SK-N-SH (cell line): ENCODE measurements at places on chromosomes 7 and 10. TPM values are rescaled to one million over a fixed set of nuclear protein-coding genes. Genes with fewer than 3 reads are reported as not detected.
A peak's percentile ranks its signal among the peaks of the same experiment; 100 is the strongest.

GRCh38 chr10:86671419-86671818, 3.1 kb downstream of the LDB3 start:
- no peak for DNase-seq

ATOH7 gene
- polyA plus RNA-seq = 0.08 and 0.12 TPM in 2 replicates

DNA sequence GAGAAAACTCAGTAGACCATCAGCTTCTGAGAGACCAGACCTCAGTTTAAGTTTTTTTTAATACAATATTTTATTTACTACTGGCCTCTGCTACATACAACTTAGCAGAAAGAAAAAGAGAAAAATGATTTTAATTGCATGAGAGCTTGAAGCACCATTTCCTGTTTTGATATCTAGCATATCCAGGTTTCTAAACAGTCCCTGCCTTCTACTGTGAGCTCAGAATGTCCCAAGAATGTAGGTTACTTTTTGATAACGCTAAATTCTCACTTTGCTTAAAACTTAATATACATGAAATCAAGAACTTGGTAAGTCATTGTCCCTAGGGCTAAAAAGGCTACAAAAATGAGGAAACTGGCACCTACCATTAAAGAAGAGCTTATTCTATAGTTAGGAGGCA, 7.0 kb downstream of the TMEM243 start:
- no peak for DNase-seq

DNA sequence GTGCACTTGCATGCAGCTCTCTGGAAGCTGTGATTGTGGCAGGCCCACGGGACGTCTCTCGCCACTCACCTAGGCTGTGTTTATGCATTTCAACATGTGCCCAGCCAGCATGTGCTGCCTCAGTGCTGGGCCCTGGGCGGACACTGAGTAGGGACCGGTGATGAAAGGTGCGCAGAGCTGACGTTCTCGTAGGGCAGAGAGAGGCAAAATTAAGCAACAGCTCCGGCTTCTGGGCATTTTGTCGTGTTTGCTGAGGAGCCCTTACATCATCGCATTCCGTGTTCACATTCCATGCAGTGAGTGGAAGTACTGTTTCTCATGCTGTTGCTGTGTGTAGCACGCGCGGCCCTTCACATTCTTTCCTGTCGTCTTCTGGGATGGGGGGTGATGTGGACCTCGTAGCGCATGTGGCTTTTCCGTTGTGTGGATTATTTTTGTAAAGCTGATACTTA, 50.5 kb downstream of the PRF1 start:
- no peak for DNase-seq

DNA sequence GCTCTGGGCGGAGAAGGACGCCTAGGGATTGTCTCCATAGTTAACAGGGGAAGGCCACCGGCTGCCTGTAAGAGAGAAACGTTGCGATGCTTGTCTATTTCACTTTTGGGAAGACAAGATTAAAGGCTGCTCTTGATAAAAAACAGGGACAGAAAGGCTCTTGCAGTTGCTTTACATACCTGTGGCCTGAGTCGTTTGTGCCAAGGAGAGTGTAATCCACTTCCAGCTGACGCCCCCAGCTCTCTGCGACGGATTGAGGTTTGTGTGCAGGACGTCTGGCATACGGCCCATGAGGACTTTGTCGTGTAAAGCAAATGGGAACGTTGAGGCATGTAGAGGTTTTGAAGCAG, 1.1 kb downstream of the MAP3K8 start:
- no peak for DNase-seq

DNA sequence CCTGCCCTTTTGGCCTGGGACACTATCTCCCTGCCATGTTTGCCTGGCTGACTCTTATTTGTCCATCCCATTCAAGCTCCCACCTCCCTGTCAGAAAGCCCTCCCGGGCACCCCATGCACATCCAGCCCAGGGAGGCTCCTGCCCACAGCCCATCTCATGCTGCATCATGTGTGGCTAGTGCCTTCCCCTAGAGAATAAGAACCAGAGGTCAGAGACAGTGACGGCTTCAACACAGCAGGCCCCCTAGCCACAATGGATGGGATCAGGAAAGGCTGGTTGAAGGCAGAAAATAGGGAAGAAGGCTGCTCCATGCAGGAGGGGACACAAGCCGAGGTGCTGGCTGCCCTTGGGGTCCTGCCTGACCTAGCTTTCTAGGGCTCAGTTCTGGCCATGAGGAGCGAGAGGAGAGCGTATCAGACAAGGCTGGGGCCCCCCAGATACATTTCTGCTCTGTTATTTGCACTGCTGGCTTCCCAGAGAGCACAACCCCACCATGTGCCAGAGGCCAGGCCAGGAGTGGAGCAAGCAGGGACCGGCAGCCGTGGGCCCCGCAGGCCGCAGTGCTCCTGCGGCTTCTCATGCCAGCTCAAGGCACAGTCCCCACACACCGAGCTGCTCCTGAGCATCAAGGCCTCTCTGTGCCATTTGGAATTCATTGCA, 161.1 kb upstream of the ZMIZ1 start:
- no peak for DNase-seq

DNA sequence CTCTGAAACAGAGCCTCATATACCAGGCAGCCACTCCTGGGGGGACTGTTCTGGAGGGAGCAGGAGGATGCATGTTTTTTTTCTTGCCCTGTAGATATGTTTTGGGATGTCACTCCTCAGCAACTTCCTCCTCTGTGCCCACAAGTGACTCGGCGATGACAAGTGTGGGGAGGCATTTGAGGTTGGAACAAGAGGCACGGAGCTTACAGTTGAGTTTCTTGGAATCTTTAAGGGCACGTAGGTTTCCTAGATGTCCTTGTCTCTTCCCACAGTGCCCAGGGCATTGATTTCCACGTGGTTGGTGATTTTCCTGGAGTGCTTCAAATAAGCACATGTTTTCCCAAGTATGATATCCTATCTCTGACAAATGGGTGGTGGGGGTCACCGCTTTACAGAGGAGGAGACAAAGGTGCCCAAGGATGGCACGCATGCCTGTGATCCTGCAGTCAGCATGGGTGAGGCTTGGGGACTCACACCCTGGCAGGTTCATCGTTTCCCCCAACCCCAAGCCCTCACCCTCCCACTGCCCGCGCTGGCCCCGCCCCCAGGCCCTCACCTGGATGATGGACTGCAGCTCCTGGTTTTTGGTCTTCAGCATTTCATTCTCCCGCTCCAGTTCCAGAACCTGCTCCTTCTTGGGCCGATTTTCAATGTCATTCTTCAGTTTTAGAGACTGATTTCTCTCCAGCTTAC, 95.2 kb upstream of the GNA12 start:
- no peak for DNase-seq

GRCh38 chr7:1083729-1084657, 3.9 kb upstream of the GPER1 start:
- DNase-seq = no peak

IFIT1B gene
- polyA plus RNA-seq = 0.03 TPM in 1 of 2 replicates, not detected in the other

DNA sequence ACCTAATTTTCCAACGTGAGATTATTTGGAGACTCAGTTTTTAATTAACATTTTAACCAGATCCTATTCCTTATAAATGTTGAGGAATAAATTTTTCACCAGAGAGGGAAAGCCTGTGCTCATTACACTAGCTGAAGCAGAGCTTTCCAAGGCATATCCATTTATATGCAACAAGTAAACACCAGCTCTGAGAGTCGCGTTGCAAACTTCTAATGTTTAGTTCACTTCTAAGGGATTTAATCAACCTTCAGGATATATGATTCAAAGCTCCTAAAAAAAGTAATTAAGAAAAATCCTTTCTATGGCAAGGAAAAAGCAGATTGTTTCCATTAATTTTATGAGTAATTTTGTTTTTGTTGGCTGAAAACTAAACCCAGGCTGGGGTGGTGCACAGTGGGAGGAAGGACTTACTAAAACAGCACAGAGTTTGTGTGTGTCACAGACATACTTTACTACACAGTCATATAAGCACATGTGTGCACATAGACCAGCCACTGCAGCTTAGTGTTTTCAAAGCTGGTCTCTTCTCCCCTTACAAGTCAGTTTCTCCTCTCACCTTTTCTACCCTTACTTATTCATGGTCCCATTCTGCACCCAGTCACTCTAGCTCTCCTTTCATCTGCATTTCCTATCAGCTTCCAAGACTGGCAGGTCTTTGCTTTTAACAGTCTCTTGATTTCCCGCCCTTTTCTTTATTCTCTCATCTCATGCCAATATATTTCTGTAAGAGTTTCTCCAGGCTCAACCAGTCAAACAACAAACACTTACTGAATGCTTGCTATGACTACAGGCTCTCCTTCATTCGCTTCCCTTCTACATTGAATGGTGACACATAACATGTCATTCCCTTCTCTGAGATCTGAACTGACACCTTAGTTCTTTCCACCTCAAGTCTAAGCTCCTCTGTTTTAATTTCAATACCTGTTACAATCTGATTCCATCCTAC, 81.1 kb upstream of the FZD1 start:
- DNase-seq = no peak

DNA sequence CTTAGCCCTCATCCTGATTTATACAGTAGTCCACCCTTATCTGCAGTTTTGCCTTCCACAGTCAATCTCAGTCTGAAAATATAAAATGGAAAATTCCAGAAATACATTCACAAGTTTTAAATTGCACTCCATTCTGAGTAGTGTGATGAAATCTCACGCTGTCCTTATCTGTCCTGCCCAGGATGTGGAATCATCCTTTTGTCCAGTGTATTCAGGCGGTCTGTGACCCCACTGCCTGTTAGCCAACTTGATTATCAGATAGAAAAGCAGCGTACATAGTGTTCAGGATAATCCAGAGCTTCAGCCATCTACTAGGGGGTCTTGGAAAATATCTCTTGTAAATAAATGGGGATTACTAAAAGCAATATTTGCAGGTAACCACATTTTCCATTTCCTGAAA, 146.3 kb downstream of the MALRD1 start:
- no peak for DNase-seq

DNA sequence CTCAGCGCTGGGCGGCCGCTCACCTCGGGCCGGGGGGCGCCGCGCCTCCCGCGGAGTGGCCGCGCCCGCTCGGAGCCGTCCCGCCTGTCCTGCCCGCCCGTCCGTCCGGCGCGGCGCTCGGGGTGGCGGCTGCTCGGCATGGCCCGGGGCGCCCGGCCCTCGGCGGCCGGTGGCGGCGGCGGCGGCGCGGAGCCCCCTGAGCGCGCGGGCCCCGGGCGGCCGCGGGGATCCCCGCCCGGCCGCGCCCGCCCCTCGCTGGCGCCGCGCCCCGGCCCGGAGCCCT, 338 bp downstream of the SDK1 start:
- DNase-seq = peak; percentile 76

DNA sequence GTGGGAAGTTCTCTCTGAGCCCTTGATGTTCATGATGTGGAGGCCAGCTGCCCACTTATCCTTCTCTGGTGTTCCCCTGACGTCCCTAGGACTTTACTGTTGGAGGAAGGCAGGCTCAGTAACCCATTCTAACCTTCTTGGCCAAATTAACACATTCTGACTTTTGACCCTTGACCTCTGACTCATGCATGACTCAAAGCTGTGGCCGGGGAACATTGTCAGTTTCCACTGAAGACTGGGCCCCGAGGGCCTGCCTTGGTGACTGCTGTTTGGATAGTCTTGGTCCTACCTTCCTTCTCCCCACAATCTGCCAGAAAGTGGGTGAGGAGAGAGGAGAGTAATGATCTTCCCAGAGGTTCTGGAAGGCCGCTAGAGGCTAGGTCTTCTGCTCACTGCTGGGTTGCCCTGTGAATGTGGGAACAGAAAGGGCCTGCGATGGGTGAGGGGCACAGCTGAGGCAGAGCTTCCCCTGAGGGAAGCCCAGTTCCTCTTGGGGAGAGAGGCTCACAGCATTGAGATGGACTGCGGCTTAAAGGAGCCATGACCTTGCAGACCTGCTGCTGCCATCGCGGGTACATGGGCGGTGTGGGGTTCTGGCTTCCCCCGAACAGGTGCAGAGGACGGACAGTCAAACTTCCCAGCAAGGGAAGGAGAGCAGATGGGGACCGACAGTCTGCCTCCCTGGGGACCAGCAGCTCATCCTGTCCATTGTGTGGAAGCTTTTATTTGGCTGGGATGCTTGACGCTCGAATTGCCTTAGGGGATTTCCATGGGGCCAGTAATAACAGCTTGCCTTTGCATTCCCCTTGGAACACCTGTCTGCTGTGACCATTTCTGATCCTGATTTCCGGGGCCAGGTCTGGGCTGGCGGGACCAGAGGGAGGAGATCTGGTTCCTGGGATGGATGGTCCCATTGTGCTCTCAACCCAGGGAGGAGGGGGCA, 43.8 kb downstream of the ADAMTS14 start:
- DNase-seq = no peak

GRCh38 chr7:110800984-110801383, 289.9 kb upstream of the LRRN3 start:
- DNase-seq = no peak

GRCh38 chr7:38452681-38453108, 178.5 kb downstream of the AMPH start:
- DNase-seq = no peak

ASZ1 gene
- polyA plus RNA-seq = not detected in 2 replicates

CALCR gene
- polyA plus RNA-seq = 0.06 and 0.12 TPM in 2 replicates

GJD4 gene
- not detected in 2 replicates for polyA plus RNA-seq

DNA sequence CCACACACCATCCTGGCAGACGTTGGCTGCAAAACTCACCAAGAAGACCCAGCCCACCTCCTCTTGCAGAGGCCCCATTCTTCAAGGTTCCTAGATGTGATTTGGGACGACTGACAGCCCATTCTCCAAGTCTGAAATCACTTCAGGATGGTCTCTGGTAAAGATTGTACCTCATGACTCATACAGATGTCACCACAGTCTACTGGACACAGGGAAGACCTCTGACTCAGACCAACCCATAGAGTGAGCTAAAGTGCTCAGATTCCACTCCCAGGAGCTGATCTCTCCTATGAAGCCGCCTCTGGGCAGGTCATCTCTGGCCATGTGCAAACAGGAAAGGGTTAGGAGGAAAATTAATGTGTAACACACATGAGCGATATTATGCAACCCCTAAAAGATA, 102.4 kb upstream of the VWC2 start:
- DNase-seq = no peak

DNA sequence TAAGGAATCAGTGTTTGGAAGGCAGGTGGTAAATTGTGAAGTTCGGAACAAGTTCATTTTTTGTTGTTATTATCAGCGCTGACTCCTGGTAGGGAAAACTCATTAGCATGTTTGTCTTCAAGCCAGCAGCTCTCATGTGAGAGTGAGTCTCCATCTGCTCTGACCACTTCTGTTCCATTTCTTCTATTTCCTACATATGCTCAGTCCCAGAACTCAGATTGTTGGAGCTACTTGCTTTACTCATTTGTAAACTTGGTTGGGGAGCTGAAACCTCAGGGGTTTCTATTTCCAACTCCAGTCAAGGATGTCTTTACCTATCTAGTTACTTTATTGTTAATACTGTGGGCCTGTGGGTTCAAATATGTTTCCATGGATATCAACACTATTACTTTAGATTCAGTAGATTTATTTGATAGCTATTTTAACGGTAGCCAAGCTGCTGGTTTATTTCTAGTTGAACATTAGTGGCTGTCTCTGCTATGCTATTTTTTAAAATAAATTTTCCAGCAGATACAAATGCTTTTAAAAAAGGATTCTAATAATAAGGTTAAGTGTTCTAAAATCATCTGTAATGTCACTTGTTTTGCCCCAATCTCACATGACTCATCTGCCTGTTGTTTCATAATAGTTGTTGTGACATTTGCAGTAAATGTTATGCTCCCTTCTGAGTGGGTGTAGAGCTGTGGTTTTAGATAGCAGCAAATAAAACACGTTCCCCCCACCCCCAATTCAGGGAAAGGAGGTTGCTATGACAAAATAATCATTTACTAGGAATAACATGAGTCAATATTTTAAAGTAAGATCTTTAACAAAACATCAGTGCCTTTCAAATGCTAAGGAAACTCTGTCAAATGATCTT, 143.3 kb downstream of the HDAC9 start:
- no peak for DNase-seq

GPR26 gene
- not detected in 2 replicates for polyA plus RNA-seq
